ENCODE measurements at places on chromosomes 5 and 9.
A peak's percentile ranks its signal among the peaks of the same experiment; 100 is the strongest.

GRCh38 chr5:162283609-162284008 lies 216.0 kb downstream of the GABRG2 start:
- DNase-seq = no peak

DNA sequence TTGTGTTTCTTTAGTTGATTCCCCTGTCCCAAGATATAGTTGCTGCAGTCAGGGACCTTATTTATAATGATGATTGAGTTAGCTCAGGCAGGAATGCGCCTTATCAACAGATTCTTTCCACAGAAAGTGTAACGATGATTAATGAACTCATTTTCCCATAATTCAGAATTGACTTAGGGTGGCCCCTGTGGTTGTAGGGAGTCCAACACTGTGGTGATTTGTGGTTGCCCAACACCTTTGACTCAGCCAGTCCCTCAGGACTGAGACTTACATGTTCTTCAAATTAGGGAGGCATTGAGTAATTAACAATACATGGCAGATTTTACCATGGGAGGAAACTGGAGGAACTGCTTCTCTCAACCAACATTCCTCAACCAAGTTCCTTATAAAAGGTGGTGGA lies 221.9 kb downstream of the GABRG2 start:
- no peak for DNase-seq

GRCh38 chr5:32265902-32266301 lies 46.8 kb downstream of the MTMR12 start:
- no peak for DNase-seq

- DNase-seq = no peak
Measured at GRCh38 chr9:68973619-68974018, 40.3 kb downstream of the PRKACG start.

DNA sequence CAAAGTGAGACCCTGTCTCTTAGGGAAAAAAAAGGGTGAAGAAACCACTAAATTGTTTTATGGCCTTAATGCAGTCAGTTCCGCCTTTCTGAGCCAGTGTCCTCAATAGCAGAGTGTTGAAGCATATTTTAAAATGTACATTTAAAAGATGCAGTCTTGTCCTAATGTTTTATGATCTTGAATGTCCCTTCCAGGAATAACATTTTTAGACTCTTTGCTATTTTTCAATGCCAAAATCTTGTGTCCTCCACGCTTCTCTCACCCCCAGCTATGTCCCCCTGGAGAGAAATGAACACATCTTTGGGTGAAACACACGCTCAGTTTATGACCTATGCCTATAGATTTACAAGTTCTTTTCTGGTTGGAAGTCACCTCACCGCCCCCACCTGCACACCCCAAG lies 69.8 kb downstream of the CSNK1A1 start:
- no peak for DNase-seq

DNA sequence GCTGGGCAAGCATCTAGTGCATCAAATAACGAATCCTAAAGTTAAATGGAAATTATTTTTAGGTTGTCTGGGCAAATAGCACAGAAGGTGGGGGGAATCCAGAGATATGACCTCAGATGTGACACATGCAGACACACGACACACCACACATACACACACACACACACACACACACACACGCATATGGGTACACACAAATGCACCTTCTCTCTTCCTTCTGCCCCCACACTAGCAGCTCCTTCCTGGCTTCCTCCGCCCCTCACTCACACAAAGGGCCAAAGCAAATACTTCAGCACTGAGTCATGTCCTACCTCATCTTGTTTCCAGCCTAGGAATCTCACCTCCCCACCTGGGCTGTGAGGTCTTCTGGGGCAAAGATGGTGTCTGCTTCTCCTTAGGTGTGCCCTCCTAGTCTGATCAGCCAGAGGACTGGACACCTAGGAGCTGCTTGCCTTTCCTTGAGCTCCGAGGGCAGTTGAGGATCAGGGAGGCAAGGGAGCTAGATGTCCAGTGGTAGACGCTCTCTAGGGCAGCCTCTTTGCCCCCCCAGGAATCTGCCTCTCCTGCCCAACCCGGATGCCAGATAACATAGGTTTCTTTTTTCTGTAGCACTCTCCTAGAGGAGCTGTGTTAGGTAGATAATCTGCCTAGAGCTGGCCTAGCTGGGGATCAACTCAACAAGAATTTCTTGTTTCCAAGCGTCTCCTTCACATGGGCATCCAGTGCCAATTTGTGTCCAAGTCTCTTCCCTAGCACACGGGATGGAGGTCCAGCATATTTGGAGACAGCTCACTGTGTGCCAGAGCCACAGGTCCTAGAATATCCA lies 14.3 kb upstream of the JADE2 start:
- peak; percentile 78 for DNase-seq

- no peak for DNase-seq
Measured at GRCh38 chr5:82158755-82159413, 119.3 kb downstream of the RPS23 start.

DNA sequence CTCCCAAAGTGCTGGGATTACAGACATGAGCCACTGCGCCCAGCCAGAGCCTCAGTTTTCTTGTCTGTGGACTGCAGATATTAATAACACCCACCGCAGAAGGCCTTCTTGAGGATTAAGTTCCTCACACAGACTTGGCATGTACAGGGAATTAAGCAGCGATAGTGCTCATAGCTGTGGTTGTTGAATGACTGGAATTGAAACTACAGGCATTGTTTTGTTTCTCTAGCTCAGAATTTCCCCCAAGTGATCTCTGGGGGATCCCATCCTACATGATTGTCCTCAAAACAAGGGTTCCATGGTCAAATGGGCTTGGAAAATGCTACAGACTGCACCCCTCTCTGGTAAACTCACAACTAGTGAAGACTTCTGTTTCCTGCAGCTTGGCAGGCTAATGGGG lies 44.2 kb upstream of the TDRD7 start:
- no peak for DNase-seq

- no peak for DNase-seq
Measured at GRCh38 chr5:39238366-39239105, 19.2 kb upstream of the FYB1 start.

DNA sequence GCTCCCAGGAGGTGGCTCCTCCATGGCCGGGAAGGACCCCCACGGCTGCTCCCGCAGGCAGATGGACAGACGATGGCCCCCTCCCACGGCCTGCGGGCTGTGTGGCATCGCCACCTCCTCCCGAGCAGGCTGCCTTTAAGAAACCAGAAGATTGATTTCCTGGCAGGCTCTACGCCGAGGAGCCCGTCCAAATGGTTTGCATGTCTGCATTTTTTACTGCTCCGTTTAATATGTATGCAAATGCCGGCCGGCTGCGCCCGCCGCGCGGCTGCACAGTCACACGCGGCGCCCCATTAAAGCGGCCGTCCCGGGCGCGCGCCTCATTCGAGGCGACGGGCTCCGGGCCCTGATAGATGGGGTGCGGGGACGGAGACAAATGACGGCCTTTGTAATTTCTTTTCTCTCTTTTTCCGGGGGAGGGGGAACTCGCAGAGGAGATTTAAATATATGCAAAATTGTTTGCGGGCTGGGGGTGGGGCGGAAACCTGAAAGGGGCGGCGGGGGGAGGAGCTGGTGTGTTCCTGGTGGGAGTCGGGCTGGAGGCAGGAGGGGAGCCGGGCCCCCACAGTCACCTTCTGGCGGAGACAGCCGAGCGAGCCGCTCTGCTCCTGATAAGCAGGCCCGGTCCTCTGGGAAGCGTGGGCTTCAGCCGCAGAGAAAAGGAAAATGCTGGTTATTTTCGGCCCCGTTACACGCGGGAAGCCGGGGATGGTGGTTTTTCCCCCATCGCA lies 158.7 kb upstream of the IER5L start:
- DNase-seq = peak; percentile 75

DNA sequence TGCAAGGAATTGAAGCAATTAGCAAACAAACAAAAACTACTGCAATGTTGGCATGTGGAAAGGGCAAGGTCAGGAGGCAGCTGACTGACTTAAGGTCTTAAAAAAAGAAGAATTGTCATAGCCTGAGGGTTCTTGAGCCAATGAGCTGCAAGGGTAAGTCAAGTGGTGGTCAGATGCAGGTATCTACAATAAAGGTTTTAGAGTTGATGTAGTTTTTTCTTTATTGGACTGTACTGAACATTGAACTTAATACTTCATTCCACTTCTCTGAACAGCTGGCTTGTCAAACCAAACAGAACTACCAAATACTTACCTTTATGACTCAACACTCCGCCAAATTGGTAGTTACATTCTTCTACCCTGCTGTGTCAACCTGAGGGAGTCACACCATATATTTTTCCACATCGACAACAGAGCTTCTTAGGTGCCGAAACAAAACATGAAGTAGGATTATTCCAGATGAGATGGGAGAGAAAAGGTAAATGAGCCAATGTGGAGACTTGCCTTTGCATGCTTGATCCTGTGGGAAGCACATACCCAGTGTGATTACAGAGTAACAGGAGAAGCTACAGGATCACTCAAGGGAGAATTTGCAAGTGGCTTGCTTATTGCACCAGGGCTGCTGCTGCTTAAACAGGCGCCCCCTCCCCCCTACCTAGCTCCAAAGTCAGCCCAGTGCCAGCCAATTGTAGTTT lies 35.3 kb downstream of the EQTN start:
- DNase-seq = no peak

- DNase-seq = no peak
Measured at GRCh38 chr9:108897324-108898096, 35.4 kb downstream of the ACTL7A start.

DNA sequence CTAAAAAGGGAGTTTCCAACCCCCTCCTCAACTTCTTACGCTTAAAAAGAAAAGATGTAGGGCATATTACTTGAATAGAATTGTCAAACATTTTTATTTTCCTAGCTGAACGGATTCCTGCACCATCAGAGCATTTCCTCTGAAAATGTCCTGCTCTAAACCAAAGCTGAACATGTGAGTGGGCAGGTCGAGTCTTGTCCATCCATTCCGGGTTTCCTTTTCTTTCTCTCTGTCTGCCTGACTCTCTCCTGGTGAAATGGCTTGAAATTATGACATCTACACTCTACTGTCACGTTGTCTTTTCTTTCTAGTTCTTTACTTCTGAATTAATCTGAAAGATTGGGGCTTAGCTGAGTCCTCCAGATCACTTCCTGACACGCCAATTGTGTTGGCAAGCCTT lies 39.2 kb upstream of the PTPN3 start:
- DNase-seq = no peak

GRCh38 chr5:174294891-174295620 lies 249.6 kb downstream of the NSG2 start:
- DNase-seq = no peak

GRCh38 chr5:128035689-128036088 lies 47.9 kb upstream of the SLC12A2 start:
- no peak for DNase-seq

DNA sequence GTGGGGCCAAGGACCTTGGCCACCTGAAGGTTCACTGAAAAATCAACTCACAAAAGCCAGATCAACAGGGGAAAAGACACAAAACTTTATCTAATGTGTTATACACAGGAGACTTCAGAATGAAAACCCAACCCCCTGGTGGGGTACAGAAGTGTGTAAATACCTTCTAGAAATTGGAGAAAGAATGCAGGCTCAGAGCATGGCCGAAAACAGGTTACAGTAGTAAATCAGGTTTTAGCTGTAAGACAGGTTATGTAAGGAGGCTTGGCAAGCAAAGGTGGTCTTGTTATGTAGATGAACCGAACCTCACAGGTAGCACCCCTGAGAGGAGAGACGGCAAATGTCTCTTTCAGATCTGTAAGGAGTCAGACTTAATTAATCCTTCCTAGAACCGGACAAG lies 10.0 kb downstream of the CEMIP2 start:
- DNase-seq = no peak

GRCh38 chr5:76402251-76402885 lies 717 bp upstream of the IQGAP2 start:
- DNase-seq = peak; percentile 86

GRCh38 chr5:112732131-112732530 lies 5.6 kb upstream of the APC start:
- no peak for DNase-seq

- no peak for DNase-seq
Measured at GRCh38 chr9:18795947-18796671, 236.9 kb downstream of the SAXO1 start.

DNA sequence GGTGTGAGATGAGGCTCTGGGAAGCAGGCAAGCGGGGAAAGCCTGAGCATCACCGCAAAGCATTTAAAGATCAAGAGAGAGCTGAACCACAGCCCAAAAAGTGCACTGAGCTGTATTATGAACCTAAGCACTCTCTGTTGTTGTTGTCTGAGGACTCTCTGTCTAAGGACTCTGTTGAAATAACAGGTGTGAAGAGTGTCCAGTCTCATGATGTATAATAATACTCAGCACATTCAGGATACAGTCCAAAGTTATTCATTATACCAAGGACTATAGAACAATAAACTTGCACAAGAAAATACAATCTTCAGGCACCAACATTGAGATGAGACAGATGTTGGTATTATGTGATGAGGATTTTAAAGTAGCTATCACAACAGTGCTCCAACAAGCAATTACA lies 71.8 kb upstream of the CTSV start:
- no peak for DNase-seq

- no peak for DNase-seq
Measured at GRCh38 chr5:36647046-36647445, 40.6 kb downstream of the SLC1A3 start.

GRCh38 chr9:129665389-129665775 lies at the start of gene PRRX2:
TSS of gene PRRX2 (plus strand) at chr9:129665647. CDS start at chr9:129665868, 221 bp downstream.
- peak; percentile 72 for DNase-seq

DNA sequence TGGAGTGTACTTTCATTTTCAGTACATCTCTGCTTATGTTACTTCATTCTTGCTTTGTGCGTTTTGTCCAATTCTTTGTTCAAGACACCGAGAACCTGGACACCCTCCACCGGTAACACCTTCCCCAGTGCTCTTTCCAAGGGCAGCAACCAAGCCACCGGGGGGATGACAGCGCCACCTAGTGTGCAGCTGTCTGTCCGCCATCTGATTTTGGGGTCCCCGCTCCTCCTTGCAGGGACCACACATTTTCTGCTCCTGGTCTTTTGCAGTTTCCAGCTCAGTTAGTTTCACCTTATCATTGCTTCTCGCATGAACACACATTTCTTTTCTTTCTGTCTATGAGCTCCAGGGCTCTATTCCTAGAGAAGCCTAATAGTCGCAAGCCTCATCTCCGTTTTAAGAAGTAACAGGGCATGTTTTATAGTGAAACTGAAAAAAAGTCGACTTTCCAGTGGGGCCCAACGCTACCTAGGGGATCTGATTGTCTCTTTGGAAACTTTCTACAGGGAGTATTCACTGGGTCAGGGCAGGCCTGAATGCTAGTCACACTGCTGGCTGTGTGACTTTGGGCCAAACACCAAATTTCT lies 152.1 kb downstream of the FSTL4 start:
- no peak for DNase-seq

GRCh38 chr5:34538026-34538672 lies 118.0 kb upstream of the RAI14 start:
- DNase-seq = no peak

DNA sequence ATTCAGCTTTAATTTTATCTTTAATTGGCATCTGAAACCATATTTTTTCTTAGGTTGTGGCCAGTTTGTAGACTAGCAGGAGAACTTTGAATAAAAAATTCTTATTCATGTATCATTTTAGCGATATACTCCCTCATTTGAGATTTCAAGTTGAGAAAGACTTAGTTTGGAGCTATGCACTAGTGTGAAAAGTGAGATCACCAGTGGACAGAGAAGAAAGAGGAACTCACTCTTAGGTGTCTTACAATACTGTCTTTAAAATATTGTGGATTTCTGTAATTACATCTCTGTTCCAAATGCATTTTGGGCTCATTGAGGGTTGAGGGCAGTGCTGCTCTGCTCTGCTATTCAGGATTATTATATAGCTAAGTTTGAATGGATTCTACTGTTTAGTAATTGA lies 54.7 kb downstream of the NAA35 start:
- DNase-seq = no peak
